ENCODE measurements at places on chromosomes 2 and 18. TPM values are rescaled to one million over a fixed set of nuclear protein-coding genes. Genes with fewer than 3 reads are reported as not detected.

- DNase-seq: no peak
These were observed 49.3 kb upstream of the MCM6 start for GRCh38 chr2:135925571-135925970.

DNA sequence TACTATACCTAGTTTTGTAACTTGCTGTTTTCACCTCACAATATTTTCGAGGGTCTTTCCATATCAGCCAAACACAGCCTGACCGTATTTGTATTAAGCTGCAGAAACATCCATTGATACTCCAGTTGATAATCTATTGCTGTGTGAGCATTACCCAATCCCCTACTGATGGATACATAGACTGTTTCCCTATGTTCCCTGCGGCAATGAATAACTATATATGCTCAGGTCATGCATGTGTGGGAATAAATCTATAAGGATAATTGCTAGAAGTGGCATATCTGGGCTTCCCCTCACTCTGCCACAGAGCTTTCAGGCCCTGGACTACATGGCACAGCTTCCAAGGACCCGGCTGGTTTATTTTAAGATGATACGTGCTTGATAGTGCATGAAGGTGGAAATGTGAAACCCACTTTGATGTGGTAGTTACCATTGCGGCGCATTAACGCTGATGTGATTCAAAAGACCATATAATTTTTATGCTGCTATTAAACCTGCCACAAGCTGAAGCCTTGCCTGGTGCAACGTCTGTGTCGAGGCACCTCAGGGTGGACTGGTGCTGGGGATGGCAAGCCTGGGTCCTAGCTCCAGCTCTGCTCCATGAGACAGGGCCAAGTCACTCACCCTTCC, 130.8 kb upstream of the MSH6 start:
- DNase-seq: no peak

DNA sequence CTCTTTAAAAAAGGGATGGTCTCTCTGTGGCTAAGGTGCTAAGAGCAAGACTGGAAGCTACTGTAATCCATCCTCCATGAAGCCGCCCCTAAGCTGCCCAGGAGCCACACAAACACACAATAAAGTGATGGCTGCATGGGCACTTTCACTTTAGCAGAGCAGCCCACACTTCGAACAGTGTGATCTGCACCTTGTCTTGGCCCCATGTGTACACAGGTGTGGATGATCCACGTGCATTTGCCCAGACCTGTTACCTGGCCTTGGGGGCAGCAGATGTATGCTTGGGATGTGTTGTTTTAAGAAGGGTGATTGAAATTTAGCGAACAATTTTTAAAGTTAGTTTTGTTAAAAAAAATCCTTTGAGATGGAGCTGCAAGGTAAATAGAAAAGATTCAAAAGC, 39.9 kb downstream of the TMEM178A start:
- no peak for DNase-seq

DNA sequence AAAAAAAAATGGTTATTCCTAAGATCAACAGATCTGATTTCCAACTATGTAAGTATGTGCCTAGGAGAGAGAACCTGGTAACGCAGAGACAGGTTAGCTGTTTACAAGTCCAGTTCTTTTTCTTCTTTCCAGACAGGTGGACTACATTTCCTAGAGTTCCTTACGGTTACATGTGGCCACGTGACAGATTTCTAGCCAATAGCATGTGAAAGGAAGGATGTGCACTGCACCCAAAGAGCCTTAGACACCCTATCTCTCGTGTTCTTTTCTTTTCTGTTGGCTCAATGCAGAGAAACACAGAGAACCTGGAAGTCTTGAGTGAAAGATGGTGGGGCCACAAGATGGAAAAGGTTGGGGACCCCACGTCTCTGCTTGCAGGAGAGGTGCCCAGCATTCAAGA, 375.9 kb downstream of the TNS1 start:
- no peak for DNase-seq

DNA sequence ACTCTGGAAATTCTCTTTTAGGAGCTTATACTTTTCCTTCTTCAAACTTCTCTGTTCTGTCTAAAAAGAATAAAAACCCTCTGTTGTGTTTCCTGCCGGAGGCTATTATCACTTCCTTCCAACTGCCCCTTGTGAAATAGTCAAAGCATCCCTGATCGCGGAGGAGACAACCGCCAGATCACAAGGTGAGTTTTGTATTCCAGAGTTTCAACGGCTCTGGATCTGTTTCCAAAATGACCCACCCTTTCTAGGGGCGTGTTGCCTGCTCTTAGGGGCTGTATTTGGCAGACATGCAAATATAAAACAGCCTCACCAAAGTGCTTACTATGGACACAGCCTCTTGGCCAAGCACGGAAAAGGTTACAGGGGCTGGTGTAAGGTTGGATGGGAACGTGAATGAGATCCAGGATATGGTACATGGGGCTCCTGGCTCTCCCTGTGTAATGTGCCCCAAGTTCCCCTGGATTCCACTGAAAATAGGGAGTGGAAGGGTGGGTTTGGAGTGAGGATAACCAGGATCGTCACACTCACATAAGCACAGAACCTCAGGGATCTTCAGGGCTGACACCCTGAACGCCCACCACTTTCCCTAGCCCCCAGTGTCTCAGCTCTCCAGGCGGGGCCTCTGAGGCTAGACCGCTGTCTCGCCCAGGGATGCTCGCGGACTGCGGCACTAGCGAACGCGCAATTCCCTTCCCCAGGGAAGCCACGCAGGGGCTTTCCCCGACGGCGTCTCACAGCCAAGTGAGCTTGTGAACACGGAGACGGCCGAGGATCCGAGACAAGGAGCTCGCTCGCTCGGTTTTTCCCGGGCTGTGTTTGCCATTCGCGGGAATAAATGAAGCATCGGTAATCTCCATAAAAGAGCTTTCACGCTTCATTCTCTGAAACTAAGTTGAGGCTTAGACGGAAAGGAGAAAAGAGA, 14.4 kb downstream of the EN1 start:
- DNase-seq: no peak

DNA sequence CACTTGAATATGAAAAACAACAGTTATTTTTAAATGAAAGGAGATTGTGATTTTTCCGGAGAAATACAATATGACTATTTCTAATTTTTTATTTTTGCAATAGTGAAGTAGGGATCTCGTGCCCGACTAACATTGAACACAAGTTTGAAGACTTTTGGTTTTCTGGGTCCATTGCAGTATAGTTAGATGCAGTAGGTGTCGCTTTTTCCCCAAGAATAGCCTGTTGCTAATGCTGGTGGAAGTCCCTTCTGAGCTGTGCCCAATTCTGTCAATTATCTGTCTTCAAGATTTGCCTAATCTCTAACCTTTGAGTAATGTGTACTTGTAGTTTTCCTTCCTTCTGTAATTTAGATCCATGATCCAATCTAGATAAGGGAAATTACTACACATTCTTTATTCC, 36.5 kb downstream of the SEMA4F start:
- DNase-seq: peak; percentile 41

Gene CNGA3
- 0.57 TPM for polyA plus RNA-seq
